ENCODE measurements at places on chromosomes 4 and X.

- no peak for DNase-seq
These were observed 777.8 kb upstream of the FRG1 start for GRCh38 chr4:189162888-189163287.

- no peak for DNase-seq
These were observed 20.1 kb downstream of the SLC7A11 start for GRCh38 chr4:138222046-138222445.

GRCh38 chr4:38109896-38110295 is 149.7 kb downstream of the PTTG2 start:
- DNase-seq = no peak

GRCh38 chr4:188091-188490 is 63.8 kb downstream of the ZNF718 start:
- no peak for DNase-seq

DNA sequence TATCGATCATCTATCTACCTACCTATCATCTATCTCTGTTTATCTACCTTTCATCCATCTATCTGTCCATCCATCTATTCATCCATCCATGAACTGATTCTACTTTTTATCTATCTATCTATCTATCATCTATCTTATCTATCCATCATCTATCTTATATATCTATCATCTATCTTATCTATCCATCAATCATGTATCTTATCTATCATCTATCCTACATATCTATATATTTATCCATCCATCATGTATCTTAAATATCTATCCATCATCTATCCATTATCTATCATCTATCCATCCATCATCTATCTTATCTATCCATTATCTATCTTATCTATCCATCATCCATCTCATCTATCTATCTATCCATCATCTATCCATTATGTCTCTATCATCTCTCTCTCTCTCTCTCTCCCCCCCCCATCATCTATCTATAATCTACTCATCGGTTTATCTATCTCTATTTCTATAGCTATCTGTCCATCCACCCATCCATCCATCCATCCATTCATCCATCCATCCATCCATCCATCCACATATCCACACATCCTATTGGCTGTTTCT is 20.9 kb downstream of the ARSD start:
- DNase-seq = no peak

DNA sequence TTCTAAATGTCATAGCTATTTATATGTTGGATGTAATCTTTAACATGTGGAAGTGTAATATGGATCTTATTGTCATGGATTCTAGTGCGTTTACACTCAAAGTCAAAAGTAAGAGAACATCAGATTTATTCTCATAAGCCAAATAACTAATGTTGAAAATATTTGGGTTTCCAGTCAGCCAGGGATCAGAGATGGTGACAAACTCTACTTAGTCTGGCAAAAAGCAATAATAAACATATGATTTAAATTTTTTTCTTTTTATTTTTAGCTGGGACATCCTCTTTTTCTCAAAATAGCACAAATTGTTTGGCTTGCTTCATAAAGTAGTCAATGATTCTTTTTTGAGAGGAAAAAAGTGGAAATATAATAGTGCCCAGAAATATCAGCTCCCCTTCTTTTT is 392.3 kb downstream of the ARHGAP24 start:
- DNase-seq = no peak

DNA sequence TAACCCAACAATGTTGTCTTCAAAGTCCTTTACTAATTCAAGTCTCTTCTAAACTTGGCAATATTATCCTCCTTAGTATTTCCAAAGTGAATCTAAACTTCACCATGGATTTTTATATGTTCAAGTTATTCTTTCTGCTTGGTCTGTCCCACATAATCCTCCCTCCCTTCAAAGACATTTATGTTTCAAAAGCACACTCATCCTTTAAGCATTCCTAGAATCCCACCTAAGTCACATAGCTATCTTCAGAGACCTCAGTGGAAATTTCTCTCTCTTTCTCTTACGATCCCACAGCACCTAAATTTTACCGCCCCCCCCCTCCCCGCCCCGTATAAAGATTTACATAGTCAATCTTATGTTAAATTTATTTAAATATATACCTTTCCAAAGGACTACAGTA is 314.9 kb upstream of the GRIA3 start:
- DNase-seq = no peak

DNA sequence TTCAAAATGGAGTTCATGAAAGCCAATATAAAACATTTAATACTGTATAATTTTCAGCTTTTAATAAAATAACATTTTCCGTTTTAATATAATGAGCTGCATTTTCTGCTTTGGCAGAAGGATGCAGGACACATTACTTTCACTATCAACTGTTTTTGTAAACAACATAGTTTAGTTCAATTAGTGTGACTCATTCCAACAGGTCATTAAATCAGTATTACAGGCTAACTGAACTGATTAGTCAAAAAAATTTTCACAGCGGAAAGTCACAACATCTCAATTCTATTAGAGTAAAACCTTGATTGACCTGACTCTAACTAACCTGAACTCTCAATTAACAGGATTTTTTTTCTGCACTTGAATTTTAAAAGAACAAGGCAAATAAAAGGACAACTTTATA is 151.2 kb upstream of the AMOT start:
- DNase-seq = no peak

DNA sequence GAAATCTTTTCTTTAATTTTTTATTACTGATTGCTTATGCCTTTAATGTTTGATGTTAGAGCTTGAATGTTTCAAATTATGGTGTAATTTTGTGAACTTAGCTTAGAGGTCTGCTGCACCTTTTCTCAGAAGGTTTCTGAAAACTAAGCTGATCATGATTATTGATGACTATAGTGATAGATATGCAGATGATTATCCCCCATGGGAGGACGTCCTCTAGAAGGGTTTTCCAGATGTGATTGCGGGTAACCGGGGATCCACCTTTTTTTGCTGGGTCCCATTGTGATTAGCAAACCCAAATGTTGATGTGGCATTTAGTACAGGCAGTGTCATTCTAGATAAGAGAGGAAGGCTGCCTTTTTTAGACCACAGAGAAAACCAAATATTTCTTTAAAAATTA is 272.9 kb downstream of the FBXO8 start:
- no peak for DNase-seq

- no peak for DNase-seq
These were observed 170.4 kb downstream of the BCOR start for GRCh38 chrX:39927380-39927779.

GRCh38 chr4:7653510-7654369 is 219.0 kb upstream of the PSAPL1 start:
- DNase-seq = no peak

GRCh38 chr4:142648378-142648777 is 197.7 kb downstream of the INPP4B start:
- no peak for DNase-seq

- no peak for DNase-seq
These were observed 9.5 kb downstream of the ADH5 start for GRCh38 chr4:99078931-99079624.

- no peak for DNase-seq
These were observed 473.4 kb downstream of the TRIML1 start for GRCh38 chr4:188612659-188613058.

GRCh38 chr4:182023469-182023868 is 219.7 kb upstream of the TENM3 start:
- no peak for DNase-seq

DNA sequence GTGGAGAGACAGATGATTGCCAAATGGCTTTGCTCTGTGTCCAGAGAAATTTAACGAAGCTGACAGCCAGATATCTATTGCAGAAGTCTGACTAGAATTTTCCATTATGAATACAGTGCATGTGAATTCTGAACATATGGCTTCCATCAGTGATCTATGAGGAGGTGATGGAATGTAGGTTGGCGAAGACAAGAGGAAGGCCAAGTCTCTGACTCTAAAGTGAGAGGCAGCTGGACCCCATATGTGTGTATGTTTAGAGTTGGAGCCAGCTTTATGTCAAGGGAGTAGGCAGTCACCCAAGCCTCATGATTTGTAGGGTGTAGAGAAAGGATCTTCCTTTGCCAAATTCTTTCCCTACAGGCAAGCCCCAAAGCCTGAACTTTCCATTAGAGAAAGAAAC is 76.2 kb upstream of the TEX13D start:
- no peak for DNase-seq

DNA sequence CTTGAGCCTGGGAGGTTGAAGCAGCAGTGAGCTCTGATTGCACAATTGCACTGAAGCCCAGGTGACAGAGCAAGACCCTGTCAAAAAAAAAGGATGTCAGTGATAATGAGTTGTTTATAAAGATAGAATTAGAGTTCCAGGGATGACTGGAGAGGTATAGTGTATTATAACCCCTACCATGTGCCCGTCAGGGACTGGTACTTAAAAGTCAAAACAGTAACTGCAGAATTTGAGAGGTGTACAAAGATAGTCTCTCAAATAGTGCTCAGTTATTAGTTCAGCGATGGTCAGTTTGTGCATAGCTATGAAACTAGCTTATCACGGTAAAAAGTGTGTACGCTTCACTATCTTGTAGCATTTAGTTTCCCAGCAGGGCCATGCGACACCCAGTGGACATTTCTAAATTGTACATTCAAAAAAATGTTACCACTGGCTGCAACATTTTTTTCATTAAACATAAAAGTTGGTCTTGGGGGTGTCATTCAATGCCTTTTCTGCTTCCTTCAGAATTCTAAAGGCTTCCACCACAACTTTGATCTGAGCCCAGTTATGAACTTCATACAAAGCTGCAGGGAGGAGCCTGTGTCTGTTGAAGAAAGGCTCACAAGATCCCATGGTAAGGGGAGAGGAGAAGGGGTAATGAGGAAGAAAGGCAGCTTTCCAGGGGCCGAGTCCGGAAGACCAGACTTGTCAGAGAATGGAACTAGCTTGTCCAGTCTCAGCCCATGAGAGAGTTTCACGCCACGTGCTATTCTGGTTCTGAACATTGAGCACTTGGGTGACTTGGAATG is 9.2 kb upstream of the GYG2 start:
- DNase-seq = no peak

DNA sequence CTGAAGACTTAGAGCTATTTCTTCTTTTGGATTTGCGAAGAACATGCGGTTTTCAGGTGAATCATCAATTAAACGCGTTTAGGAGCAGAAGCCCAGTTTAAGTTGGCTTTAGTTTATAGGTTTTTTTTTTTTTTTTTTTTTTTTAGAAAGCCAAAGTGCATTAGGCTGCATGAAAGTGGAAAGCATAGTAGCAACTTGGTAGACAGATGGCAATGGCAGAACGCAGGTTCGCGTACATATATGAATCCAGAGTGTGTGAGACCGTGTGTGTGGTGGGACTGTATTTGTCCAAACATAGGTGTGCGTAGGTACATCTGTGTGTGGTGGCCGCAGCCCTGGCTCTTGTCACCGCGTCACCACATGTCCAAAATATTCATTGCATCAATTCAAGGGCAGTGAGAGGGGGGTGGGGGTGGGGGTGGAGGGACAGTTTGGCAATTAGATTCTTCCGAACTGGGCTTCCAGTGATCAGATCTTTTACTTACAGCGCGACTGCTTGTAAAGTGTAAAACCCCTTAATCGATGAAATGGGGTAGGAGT is 901 bp downstream of the JADE1 start:
- DNase-seq = peak; percentile 4

- DNase-seq = no peak
These were observed 32.1 kb downstream of the NDUFB11 start for GRCh38 chrX:47112316-47112954.

DNA sequence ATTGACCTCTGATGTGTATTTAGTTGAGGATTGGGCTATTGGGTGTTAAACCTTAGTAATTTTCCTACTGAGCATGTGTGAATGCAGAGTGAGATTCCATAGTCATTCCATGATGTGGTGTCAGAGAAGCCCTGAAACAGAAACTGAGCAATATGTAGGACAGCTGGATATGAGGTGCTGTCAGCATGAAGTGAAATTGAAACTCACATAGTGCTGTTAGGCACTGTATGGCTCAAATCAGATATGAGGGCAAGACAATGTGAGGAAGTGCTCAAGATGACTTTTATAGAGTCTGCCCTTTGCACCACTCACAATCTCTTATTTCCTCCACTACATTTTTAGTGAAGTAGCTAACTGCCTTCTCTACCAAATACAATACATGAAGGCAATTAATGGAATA is 188.3 kb downstream of the SH3BGRL start:
- no peak for DNase-seq

DNA sequence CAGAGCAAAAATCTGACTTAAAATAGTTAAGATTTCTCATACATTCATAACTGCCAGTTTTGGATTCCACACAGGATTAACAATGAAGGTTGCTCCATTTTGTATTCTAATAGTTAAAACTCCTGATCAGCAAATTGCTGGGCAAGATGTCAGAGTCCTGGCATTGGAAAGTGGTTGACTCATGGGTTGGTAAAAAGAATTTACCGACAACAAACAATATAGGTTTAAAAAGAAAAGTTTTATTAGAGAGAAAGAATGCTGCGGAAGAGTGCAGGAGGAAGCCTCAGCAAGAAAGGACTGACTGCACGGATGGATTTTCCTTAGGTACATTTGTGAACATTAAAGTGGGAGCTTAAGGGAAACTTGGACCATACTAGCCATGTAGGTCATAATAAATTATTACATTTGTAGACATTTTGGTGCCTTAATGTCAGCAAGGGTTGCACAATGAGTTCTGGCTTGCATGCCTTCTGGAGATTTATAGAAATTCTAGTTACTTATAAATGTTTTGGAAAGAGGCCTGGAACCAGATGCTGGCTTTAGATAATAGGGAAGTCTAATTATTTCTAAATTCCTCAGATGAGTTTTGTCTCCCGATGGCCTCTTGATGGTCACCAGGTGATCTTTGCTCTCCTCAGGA is 25.4 kb upstream of the IL2 start:
- DNase-seq = no peak

GRCh38 chr4:180156684-180157083 is 2086.5 kb upstream of the TENM3 start:
- no peak for DNase-seq

DNA sequence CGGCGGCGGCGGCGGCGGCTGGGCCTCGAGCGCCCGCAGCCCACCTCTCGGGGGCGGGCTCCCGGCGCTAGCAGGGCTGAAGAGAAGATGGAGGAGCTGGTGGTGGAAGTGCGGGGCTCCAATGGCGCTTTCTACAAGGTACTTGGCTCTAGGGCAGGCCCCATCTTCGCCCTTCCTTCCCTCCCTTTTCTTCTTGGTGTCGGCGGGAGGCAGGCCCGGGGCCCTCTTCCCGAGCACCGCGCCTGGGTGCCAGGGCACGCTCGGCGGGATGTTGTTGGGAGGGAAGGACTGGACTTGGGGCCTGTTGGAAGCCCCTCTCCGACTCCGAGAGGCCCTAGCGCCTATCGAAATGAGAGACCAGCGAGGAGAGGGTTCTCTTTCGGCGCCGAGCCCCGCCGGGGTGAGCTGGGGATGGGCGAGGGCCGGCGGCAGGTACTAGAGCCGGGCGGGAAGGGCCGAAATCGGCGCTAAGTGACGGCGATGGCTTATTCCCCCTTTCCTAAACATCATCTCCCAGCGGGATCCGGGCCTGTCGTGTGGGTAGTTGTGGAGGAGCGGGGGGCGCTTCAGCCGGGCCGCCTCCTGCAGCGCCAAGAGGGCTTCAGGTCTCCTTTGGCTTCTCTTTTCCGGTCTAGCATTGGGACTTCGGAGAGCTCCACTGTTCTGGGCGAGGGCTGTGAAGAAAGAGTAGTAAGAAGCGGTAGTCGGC is 528 bp downstream of the FMR1 start:
- DNase-seq = peak; percentile 13

GRCh38 chr4:108165586-108165985 is 3.1 kb downstream of the LEF1 start:
- no peak for DNase-seq

GRCh38 chr4:139501117-139501516 is 47.2 kb downstream of the RAB33B start:
- no peak for DNase-seq
